ENCODE measurements at places on chromosomes 13 and 19.

- DNase-seq: no peak
Measured at GRCh38 chr13:109684824-109685202, 101.6 kb downstream of the IRS2 start.

DNA sequence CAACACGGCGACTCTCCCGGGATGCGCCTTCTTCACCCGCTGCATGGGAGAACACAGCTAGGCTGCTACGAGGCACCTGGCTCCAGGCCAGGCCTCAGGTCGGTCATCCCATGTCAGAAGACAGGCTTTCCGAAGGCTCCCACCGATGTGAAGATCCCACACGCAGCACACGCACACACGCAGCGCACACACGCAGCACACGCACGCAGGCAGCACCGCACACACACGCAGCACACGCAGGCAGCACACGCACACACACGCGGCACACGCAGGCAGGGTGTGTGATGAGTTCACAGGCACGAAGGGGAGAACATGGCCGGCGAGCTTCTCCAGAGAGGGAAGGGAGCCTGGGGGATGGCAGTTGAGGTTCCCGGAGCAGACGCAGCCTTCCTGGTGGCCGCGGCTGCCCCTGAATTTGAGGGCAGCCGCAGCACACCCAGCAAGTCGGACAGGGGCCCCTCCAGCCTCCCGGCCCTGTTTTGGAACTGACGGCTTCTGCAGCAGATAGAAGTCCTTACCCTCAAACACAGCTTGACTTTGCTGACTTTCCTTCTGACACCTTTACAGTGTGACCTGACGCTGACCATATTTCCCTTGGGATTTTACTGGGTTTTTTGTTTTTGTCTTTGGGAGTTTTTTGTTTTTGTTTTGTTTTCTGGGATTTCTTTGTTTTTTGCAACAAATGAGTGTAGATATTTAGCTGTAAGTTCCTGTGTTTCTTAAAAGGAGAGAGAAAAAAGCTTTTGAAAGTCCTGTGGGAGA lies 55.9 kb downstream of the RASA3 start:
- DNase-seq: no peak

GRCh38 chr13:50843257-50844083 lies at the start of gene DLEU7:
Gene DLEU7 (minus strand): TSS chr13:50843692. CDS start chr13:50843646, 46 bp downstream.
- no peak for DNase-seq

DNA sequence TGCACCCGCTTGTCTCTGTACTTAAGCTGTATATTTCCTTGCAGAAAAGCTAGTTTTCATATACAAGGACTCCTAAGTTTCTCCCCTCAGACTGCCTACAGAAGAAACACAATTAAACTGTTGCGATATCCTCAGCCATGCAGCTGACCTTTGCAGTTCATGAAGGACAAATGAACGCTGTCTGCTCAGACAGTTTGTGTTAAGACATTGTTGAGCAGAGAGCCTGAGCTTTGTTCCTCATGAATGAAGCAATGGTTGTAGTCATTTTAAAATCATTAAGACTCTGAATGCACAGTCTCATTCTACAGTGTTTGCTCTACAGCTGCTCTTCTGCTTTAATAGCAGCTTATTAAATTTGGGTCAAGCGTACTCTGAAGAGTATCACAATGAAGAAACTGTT lies 23.2 kb upstream of the MAB21L1 start:
- no peak for DNase-seq

- no peak for DNase-seq
Measured at GRCh38 chr13:91922969-91923592, 524.7 kb downstream of the GPC5 start.

- DNase-seq: no peak
Measured at GRCh38 chr19:1093330-1093729, 1.8 kb downstream of the POLR2E start.

- peak; percentile 54 for DNase-seq
Measured at GRCh38 chr19:46963093-46963734, 56.4 kb upstream of the NPAS1 start.

DNA sequence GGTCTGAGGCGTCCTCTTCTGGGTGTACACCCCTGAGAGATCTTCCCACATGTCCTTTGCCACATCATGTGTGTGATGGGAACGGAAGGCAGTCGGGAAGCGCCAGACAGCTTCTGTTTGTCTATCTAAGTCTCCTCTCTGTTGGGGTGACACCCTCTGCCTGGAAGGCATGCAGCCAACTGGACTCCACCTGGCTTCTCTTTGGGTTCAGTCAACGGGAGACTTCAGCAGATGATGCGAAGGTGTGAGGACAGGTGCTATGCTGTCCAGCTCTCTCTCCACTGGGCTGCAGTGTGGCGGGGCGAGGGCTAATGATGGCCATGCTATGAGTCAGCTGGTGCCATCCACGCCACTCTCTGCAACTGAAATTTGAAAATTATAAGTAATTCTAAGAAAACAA lies 14.3 kb upstream of the SBK3 start:
- no peak for DNase-seq

DNA sequence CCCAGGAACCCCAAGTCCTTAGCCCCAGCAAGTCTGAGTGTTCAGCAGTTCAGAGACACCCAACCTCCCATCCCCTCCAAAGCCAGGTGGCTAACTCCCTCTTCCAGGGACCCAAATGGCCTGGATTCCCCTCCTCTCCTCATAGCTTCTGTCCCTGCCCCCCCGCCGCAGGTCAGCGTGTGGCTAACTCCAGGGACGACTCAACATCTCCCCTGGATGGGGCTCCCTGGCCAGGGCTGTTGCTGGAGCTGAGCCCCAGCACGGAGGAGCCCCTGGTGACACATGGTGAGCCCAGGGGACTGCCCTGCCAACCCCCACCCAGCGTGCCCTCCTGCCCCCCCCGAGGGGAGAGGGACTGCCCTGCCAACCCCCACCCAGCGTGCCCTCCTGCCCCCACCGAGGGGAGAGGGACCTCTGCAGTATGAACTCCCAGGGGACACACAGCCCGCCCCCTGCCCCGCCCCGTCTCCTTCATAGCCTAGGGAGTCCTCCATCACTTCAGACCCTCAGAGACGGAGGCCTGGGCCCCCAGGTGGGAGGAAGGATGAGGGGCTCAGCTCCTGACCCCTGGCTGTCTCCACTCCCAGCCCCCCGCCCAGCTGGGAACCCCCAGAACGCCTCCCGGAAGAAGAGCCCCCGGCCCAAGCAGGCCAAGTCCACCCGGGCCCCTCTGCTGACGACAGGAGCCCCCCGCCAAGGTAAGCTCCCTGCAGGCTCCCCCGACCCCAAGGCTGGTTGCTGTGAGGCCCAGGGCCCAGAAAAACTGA lies 1.7 kb downstream of the SSC5D start:
- no peak for DNase-seq

- peak; percentile 90 for DNase-seq
Measured at GRCh38 chr19:18932216-18932841, 8.7 kb downstream of the HOMER3 start.

GRCh38 chr13:93398167-93399035 lies 171.8 kb downstream of the GPC6 start:
- no peak for DNase-seq

DNA sequence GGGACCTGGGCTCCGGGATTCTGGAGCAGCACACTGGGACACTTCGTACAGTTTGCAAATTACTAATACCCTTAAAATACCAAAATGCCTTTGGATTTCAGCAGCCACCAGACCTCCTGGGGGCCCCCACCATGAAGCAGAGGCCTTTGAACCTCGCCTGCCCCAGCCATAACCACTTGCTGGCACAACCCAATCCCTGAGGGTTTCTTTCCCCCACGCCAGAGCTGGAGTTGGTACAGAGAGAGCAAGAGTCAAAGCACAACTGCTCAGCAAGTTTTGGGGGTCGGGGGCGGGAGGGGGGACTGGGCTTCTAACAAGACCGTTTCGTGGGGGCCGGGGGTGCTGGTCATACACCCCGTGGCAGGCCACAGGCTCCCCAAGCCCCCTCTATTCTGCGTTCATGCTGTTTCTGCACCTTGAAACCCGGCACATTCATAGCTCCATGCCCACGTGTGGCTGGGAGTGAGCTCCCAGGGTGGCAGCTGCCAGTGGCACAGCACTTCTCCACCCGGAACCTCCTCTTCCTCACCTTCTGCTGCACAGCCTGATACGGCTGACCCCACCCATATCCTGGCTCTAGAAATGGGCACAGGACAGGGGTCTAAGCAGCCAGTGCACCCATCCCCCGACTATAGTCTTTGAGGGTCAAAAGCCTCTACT lies 17.1 kb downstream of the PLEKHF1 start:
- DNase-seq: no peak

GRCh38 chr13:29230299-29230845 lies 365.1 kb downstream of the SLC7A1 start:
- no peak for DNase-seq

- DNase-seq: peak; percentile 18
Measured at GRCh38 chr19:7152568-7152967, 83.1 kb downstream of the ZNF557 start.

GRCh38 chr19:1166872-1167573 lies 7.0 kb downstream of the SBNO2 start:
- DNase-seq: no peak

DNA sequence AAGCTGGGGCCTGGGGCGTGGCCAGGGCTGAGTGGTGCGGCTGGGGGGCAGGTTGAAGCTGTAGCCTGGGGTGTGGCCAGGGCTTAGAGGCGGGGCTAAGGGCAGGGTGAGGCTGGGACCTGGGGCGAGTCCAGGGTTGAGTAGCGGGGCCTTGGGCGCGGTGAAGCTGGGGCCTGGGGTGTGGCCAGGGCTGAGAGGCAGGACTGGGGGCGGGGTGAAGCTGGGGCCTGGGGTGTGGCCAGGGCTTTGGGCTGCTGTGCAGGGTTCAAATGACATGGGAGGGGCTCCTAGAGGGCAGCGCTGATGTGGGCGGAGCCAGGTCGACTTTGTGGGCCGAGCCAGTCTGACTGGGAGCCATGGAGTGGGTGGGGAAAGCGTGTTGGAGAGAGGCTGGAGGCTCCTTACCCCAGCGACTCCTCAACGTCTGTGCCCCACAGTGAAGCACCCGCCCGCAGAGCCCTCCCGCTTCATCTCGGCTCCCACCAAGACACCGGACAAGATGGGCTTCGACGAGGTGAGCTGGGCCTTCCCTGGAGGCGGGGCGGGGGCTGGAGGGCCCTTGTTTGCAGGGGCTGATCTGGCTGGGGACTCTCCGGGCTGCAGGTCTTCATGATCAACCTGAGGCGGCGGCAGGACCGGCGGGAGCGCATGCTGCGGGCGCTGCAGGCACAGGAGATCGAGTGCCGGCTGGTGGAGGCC lies 21.5 kb downstream of the COLGALT1 start:
- peak; percentile 31 for DNase-seq

DNA sequence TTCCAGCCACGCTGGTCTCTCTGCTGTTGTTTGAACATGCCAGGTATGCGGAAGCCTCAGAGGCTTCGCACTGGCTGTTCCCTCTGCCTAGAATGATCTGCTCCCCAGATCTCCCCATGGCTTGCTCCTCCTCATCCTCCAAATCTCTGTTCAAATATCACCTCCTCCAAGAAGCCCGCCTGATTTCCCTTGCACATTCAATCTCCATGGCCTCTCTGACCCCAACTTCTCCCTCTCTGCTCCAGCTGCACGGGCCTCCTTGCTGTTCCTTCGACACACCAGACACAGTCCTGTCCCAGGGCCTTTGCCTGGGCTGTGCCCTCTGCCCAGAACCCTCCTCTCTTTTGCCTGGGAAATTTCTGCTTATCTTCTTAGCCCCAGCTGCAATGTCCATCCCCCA lies 52.5 kb upstream of the PTPRS start:
- DNase-seq: no peak

DNA sequence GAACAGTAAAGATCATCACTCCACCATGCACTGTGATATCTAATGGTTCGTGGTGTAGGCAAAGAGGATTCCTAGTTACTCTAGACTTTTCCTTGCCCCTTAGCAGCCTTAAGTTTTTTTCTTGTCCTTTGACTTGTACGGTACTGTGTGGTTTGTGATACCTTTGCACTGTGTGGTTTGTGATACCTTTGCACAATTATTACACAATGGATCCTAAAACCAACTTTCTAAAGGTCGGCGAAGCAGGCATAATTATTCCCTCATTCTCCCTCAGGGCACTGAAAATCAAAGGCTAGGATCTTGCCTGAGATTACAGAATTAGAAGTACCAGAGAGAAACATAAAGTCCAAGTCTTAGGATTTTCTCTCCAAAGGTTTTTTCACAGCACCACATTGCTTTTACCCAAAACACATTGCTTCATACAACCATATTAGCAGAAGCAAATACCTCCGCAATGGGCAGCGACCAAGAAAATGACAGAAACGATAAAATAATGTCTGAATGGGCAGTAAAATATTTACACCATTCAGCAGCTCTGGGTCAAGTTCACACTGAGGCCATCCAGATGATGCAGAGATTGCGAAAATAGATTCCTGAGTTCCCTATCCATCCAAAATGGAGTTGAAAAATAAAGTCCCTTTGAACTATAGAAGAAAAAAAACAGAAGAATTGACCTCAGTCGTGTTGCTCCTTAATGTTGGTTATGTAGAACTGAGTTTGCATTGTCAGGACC lies 106.4 kb downstream of the FGF14 start:
- DNase-seq: no peak

- no peak for DNase-seq
Measured at GRCh38 chr13:110341445-110342244, 34.6 kb downstream of the COL4A2 start.

- DNase-seq: peak; percentile 52
Measured at GRCh38 chr19:17616961-17617806, 61.7 kb downstream of the COLGALT1 start.

DNA sequence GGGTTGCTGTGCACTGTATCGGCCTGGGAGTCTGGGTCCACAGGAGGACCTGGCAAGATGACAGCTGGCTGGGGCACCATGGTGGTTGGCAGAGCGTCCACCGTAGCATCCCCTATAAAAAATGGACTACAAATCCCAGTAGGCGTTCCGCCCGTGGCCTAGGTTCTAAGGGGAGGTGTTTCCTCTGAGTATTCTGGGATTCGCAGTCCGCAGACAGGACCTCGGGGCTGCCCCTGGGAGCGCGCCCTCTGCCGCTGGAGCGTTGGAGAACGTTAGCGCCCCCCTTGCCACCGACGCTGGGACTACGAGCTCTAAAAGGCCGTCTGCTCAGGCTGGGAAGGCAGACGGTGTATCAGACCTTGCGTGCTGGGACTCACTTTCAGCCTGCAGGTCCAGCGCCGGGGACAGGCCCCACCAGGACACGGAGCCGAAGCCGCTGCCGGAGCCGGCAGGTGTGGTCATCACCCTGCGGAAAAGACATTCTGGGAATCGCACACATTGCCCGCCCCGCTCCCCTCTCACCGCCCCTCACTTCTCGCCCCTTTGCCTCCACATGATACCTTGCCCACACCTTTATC lies 372 bp downstream of the DNAAF3 start:
- DNase-seq: peak; percentile 79

DNA sequence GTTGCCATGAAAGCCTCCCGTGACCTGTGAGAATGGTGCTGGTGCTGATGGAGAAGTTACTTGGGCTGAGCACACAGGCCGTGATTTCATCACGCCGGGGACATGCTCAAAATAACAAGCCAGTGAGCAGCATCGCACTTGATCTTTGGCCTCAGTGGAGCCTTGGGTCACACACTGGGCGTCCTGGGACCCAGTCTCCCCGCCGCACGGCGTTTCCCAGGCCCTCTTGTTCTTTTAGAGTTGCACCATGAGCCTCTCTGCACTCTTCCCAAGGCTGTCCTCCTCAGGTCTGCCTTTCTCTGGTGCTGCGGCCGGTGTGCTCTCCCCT lies 9.5 kb upstream of the NDUFS7 start:
- no peak for DNase-seq

GRCh38 chr13:66781241-66781640 lies 448.9 kb downstream of the PCDH9 start:
- no peak for DNase-seq
